GM12892 (cell line): ENCODE measurements at places on chromosomes 7 and 10.

DNA sequence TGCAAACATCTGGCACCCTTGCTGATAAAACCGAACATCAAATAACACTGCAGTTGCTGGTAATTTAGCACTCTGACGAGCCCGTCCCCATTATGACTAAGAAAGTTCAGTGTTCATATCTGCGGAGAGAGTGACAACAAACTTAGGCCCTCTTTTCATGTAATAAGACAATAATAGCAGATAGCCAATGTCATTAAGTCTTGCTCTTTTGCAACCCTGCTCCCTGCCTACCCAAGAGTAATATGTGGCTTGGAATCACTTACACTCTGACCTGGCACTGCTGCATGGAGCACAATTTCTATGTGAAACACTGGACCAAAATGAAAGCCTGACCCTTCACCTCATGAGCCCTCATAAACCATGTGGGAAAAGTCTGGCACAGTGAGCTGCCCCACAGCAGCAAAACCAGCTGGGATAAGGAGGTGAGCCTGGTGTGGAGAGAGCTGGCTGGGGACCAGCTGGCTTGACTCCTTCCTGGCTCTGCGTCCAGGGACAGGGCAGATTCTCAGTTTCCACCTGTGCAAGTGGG lies 86.5 kb downstream of the HIPK2 start:
- DNase-seq: no peak

DNA sequence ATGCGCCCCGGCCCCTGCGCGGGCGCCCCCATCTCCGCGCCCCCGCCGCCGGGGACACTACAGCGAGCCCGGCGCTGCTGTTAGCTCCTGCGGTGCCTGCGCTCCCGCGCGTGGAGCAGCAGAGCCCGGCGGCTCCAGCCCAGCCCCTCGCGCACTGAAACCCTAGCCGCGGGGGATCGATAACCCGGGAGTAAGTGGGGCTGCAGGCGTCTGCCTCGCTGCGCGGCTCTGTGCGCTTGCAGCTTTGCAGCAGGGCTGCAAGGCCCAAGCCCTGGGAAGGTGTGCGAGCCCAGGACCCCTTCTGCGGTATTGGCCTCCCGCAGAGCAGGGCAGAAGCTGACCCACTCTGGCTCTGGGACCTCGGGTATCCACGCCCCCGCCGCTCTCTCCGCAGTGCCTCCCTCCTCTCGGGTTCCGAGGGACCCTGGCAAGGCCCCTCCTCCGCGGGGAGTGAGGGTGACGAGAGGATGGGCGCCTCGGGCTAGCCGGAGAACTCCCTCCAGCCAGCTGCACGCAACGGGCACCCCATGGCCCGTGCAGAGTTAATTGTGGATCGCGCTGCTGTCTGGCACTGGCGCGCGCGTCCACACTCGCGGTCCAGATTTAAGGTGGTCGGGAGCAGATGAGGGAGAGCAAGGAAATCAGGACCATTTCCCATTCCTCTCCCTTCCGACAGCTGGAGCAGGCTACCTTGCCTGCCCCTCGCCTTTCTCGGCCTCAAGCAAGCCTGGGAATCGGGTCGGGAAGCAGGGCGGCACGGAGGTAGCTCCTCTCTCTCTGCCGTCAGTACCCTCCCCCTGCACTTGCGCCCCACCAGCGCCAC lies 2.1 kb downstream of the SHH start:
- DNase-seq: no peak

- DNase-seq: no peak
Observed at GRCh38 chr7:147472556-147472955, 1118.0 kb upstream of the C7orf33 start.

- no peak for DNase-seq
Observed at GRCh38 chr10:92957223-92958010, 103.2 kb upstream of the CYP26C1 start.

GRCh38 chr7:15303357-15303756 lies 258.5 kb downstream of the AGMO start:
- no peak for DNase-seq

DNA sequence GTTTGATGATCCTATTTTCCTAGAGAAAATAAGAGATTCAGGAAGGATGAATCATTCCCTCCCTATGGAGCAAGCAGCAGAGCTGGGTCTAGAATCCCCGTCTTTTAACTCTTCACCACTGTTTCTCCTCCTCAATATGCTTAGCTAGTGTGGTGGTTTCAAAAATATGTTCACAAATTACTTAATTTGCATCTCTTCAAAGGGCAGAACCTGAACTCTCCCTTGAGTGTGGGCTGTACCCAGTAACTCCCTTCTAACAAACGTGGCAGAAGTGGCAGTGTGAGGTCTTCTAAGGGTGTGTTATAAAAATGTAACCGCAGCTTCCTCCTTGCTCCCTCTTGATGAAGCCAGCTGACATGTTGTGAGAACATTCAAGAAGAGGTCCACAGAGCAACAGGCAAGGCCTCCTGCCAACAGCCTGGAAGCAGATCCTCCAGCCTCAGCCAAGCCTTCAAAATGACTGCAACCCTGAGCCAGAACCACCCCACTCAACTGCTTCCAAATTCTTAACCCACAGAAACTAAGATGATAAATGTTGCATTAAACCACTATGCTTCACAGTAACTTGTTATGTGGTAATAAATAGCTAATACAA lies 36.6 kb downstream of the SRPK2 start:
- DNase-seq: peak; percentile 31

GRCh38 chr7:24718977-24719491 lies 38.2 kb downstream of the GSDME start:
- no peak for DNase-seq

- DNase-seq: no peak
Observed at GRCh38 chr7:32587411-32587948, 92.2 kb downstream of the AVL9 start.

DNA sequence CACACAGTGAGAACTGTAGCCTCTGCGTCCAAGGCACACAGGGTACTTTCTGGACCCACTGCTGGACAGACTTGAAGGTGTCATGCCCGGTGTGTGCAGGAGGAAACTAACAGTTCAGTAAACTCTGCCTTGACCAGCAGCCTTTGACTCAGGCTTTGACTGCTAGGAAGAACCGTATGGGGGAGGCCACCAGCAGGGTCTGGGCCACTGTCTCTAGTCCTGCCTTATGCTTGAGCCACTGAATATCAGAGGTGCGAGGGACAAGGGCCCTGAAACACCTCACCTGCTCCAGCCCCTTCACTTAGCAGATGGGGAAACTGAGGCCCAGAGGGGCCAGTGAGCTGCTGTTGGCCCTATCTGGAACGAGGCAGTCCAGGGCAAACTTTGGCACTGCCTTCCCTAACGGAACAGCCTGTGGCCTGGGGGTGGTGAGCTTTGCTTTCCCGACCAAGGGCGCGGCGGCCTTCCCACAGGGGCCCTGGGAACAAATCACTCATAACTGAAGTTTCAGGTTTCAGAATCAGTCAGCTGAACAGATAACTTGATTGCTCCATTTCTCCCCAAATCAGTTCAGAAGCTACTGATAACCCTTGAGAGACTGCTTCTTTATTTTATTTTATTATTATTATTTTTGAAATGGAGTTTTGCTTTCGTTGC lies 130.0 kb downstream of the FAM53B start:
- DNase-seq: no peak

DNA sequence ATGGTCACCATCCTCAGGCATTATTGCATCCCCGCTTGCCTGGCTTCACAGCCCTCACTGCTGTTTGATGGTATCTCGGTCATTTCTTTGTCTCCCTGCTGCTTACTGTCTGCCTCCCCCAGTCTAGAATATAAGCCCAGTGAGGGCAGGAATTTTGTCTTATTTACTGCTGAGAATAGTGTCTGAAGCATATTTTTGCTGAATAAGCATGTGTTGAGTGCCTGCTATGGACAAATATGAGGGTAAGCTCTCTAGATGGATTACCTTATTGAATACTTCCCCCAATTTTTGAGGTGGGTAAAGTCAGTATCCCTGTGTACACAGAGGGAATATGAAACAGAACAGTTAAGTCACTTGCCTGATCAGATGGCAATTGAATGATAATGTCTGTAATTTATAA lies 36.5 kb upstream of the CABCOCO1 start:
- DNase-seq: no peak

GRCh38 chr10:69745698-69746097 lies 56.0 kb upstream of the COL13A1 start:
- DNase-seq: no peak

- DNase-seq: no peak
Observed at GRCh38 chr10:133307776-133308420, 774 bp downstream of the TUBGCP2 start.

DNA sequence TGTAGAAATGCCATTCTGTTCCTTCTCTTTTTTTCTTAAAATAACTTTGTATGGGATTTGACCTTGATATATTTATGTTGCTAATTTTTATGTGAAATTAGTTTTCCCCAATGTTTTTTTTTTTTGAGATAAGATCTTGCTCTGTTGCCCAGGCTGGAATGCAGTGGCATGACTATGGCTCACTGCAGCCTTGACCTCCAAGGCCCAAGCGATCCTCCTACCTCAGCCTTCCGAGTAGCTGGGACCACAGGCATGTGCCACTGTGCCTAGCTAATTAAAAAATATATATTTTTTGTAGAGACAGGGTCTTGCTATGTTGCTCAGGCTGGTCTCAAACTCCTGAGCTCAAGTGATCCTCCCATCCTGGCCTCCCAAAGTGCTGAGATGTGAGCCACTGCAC lies 16.0 kb downstream of the VPS26A start:
- DNase-seq: no peak

DNA sequence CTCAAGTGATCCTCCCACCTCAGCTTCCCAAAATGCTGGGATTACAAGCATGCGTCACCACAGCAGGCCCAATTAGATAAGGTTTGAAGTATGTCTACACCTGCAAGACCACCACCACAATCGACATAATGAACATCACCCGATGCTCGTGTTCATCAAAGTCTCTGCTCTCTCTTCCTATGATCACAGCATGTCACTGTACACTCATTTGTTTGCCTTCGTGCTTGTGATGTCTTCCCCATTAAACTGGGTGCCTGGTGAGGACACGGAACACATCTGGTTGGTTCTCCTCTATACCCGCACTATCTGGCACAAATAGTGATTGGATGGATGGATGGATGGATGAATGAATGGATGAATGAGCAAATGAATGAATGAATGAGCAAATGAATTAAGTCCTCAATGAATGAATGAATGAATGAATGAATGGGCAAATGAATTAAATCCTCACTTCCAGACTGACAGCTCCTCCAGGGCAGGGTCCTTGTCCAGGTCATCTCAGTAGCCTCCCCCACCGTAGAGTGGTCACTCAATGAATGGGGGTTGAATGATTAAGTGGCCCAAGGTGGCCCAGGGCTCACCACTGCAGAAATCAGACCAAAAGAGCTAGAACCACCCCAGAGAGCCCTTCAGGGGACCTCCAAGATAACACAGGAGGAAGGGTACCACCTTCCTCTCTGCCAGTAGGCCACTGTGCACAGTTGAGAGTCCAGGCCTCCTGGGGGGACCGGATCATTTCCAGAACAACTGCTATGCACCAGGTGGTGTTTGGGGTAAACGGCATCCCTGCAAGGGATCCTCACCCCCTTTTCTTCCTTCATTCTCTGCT lies 101.9 kb upstream of the TNRC18 start:
- no peak for DNase-seq

GRCh38 chr7:3787717-3788264 lies 486.7 kb downstream of the SDK1 start:
- DNase-seq: no peak

DNA sequence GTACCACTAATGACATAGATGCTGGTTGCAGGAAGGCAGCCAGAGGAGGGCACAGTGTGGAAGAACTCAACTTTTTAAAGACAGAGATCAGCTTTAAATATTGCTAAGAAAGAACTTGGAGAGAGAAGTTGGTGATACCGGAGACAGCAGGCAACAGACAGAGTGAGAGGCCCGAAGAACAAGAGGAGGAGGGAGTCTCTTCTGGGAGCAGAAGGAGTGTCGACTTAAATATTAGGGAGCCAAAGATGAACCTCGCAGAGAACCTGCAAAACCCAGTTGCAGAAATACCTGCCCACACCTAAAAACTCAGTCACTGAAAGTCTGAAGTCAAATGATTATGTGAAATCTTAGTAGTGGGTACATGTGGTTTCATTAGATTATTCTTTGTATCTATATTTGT lies 3.4 kb upstream of the WDR86 start:
- DNase-seq: no peak

- no peak for DNase-seq
Observed at GRCh38 chr7:112410092-112410491, 40.2 kb upstream of the IFRD1 start.

DNA sequence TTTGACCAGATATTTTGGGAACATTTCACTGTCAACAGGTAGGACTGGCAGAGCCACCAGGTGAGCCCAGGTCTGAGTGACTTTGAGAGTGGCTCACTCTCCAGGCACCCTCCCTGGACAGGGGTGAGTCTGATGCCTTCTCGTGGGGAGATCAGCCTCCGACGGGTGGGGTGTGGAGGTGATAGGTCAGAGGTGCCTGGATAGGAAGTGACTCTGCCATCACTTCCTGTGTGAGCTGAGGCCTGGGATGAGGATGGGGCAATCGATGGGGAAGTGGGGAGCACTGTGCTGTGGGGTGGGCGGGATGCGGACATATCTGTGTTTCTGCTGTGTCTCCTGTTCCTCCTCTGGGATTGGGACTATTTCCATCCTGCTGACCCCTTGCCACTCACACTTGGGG lies 34.6 kb downstream of the IFT22 start:
- no peak for DNase-seq

GRCh38 chr10:123301077-123301857 lies 147.1 kb downstream of the BUB3 start:
- no peak for DNase-seq

DNA sequence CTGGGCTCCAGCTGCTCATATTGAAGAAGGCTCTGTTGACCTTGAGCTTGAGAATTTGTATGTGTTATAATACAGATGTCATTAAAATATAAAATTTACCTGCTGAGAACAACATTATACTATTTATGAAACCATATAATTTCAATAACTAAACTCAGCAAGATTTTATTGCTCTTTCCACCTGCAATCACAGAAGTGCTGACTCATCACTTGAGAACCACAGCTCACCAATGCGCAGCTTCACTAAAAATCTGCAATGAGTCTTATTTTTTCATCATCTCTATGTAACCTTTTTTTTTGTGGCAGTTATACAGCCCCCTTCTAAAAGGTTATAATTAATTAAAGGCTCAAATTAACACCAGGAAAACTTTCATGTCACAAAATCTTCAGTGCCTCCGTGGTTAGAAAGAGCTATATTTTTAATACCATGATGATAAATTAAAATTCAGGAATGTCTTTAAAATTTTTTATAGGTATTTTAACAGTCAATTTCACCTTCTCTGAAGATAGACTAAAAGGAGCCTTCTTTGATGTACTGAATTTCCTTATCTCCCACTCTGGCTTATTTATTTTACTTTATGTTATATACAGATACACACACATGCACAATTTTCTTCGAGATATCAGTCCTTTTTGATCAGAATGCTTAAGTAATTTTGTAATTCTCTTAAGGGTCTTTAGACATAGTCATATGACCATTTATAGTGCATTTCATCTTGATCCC lies 102.7 kb downstream of the EVX1 start:
- no peak for DNase-seq

- no peak for DNase-seq
Observed at GRCh38 chr10:73456187-73456890, 23.0 kb upstream of the MSS51 start.

- DNase-seq: no peak
Observed at GRCh38 chr7:44615149-44615611, 8.8 kb downstream of the OGDH start.

- peak; percentile 27 for DNase-seq
Observed at GRCh38 chr10:63666836-63667383, 145.7 kb downstream of the REEP3 start.
